ENCODE measurements at places on chromosomes 7 and 10.

DNA sequence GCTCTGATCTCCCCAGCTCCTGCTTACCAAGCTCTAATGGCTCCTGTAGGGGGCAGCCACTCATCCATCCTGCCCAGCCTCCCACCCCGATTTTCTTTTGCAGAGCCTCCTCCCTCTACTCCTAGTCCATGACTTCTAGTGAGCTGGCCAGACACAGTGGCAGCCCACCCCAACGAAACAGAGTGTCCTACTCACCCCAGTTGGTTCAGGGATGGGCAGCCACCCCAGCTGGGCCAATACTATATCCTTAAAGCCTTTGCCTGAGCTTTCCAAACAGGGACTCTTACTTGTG, 77.1 kb downstream of the GRID1 start:
- DNase-seq, result no peak

DNA sequence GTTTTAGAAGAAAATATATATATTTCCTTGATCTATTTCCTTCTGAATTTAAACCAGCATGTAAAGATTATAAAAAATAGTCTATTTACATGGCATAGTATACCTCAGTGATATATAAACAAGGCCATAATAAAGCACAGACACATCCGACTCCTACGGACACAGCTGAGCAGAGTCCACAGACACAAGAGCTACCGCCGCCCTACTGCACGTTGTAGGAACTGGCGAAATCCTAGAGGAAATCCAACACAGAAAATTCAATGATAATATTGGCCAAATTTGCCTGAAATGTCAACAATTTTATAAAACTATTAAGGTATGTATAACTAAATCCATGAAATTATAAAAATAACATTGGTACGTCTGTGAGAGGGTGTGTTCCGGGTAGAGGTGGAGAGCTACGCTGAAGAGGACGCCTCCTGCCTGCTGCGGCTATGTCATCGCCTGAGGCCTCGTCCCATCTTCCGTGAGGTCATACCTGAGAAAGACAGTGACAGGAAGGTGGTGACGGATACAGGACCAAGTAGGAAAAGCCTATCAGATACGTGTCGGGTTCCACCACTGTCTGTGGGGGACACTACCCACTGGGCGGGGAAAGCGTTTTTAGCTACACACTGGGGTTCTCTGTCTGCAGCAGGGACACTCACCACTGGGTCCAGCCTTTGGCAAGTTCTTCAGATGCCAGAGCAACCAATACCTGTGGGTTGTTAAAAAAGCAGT, 29.3 kb upstream of the NCAPG2 start:
- no peak for DNase-seq

GRCh38 chr10:69673521-69673920, 43.5 kb downstream of the FAM241B start:
- no peak for DNase-seq

- no peak for DNase-seq
Measured at GRCh38 chr10:125024497-125025234, 82.7 kb downstream of the ZRANB1 start.

- no peak for DNase-seq
Measured at GRCh38 chr10:21935439-21936023, 68.0 kb downstream of the DNAJC1 start.

DNA sequence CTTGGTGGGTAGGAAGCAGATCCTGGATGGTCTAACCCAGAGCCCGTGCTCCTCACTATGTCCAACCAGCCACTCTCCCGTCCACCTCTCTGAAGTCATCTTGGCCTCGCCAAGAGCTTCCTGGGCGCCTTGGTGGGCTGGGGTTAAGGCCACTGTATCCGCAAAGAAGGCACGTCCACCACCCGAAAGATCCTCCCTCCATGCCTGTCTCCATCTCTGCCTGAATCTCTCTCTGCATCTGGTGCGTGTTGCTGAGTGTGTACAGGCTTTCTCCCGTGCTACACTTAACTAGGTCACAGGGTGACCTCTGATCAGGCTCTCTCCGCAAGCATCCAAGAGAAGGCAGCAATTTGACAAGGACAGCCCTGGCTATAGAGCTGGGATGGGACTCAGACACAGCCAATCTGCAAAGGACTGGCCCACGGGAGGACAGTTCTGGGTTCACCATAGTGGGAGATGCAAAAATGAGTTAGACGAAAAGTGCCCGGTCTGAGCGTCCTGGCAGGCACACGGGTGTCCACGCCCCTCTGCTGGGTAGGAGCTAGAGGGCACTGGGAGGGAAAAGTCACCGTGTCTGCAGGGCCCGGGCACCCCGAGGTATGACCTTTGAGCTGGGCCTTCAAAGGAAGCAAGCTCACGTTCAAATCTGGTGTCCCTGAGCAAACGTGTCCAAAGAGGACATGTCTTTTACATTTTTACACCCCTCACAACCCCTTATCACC, 9.4 kb upstream of the RFC2 start:
- DNase-seq, result no peak

- no peak for DNase-seq
Measured at GRCh38 chr7:28018020-28018419, 162.6 kb downstream of the JAZF1 start.

DNA sequence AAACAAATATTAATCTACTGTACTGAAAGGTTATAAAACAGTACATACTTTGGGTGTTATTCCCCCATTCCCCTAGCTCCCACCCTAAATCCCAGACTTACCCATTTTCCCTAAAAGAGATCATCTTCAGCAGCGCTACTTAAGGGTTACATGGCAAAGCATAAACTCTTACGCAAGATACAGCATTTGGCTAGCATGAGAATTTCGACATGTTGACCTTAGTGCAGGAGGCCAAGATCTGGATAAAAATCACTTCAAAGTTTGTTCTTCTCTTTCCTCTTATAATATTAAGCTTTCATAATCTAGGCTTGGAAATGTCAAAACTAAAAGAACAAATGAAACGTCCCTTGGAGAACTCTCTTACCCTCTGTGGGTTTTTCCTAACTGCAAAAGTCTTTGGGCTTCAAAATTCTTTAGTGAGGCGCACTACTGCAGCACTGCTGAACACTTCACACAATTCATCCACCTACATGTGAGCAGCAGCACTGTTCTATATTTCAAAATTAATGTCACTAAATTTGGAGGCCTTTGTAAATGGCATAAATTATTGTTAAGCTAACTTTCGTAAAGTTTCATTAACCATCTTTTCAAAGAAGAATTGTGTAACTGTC, 59.5 kb upstream of the PDLIM1 start:
- no peak for DNase-seq

DNA sequence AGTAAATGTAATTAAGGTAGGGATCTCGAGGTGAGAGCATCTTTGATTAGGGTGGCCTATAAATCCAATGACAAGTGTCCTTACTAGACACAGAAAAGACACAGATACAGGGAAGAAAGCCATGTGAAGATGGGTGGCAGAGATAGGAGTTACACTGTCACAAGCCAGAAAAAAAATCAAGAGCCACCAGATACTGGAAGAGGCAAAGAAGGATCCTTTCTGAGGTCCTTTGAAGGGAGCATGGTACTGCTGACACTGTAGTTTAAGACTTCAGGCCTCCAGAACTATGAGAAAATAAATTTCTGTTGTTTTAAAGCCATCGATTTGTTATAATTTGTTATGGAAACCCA, 56.6 kb downstream of the MKLN1 start:
- DNase-seq, result no peak

GRCh38 chr7:116779216-116779615, 83.2 kb upstream of the CAPZA2 start:
- no peak for DNase-seq

DNA sequence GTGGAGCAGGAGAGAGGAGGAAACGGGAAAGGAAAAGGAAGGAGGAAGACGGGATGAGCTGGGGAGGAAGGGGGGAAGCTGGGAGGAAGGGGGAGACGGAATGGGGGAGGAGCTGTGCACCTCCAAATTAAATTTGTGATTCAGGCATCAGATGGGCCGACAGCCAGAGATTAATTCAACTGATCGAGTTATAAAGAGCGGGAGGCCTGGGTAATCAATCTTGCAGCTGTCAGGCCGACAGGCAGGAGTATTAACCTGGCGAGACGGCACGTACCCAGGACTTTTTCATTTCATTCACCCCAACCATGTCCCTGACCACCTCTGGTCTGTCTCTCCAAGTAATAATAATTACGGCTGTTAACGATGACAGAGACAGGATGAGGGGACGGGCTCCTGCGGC, 26.2 kb downstream of the KAZALD1 start:
- no peak for DNase-seq

DNA sequence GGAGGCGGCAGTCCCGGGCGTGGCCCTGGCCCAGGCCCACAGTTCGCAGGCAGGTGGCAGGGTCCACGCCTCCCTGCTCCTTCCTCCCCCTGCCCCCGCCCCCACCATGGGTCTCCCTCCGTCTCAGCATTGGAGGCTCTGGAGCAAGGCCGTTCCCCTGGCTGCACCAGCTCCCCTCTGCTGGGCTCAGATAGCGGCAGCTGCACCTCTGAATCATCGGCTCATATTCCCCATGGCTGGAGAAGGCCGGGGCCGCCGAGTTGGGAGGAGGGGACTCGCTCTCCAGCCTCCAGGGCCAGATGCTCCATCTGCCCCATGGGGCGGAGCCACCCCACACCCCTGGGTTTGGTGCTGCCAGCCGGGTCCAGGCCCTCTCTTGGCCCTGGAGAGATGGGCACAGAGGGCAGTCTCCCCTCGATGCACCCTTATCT, 145.0 kb downstream of the ELFN1 start:
- no peak for DNase-seq

DNA sequence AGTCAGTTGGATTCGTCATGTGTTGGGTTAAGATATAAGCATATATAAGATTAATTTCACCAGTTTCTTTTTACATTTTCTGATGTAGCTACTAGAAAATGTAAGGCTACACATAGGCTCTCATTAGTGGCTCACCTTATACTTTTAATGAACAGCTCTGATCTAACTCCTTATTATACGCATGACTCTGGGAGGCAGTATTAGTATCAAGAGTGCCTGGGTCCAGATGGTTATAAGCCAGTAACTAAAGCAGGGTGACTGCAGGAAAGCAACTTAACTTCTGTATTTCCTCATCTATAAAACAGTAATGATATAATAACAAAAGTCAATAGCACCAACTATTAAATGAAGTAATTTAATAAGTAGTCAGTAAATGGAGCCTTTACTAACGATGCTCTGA, 1.4 kb upstream of the ELMO1 start:
- no peak for DNase-seq

DNA sequence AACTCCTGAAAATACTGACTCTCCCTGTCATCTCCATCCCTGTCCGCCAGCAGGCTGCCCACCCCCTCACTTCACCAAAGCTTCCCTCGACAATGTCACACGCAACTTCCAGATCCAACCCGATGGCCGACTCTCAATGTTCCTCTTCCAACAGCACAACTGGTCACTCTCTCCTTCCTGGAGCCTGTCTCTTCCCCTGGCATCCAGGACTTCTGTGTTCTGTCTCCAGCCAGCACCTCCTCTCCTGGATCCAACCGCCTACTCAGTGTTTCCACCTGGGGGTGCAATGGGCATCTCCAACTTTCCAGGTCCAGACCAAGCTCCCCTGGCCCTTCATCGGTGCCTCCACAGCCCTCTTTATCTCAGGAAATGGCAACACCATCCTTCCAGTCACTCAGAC, 8.6 kb downstream of the CPA5 start:
- DNase-seq, result no peak

GRCh38 chr7:67432536-67433234, 436.1 kb downstream of the TYW1 start:
- DNase-seq, result no peak

DNA sequence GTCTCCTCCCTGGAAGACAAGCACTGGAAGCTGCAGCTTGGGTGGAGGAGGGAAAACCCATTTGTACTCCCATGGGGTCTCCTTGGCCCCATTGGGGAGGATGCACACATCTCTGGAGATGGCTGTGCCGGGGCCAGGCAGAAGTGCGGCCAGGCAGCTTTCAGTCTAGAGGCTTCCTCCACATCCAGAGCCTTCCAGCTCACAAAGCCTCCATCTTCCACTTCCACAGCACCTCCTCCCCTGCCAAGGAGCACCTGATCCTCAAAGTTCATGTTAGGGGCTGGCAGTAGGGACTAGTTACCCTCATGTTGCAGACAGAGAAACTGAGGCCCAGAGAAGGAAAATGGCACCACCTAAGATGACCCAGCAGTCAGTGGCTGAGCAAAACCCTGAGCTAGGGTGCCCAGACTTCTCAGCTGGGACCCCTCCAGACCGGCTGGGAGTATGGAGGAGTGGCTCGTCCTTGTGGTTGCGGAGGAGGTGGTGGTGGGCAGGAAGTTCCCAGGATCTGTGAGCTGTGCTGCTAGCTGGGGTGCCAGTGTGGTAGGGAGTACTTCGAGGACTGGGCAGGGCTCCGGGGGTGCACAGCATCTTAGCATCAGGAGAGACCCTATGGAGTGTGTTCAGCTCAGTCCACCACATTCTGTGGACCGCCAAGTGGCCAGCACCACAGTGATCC, 44.2 kb downstream of the ADCYAP1R1 start:
- no peak for DNase-seq

DNA sequence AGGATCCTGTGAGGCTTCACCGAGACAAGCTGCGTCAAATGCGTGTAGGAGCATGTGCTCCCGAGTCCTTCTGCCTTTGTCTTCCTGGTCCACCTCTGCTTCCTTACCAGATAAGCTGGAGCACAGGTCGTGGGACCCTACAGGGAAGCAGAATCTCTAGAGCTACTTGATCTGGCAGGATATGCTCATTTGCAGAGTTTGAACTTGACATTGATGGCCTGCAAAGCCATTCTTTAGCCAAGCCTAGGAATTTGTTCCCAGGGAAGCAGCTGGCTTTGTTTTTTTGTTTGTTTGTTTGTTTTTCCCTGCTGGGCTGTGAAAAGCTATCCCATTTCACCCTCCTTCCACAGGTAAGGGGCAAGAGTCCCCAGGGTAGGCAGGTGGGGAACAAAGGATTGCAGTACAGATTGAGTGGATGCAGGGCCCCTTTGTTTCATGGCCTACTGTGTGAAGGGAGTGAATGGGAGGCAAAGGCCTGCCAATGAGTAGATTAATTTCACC, 200.0 kb upstream of the BMPER start:
- DNase-seq, result no peak

GRCh38 chr10:50533296-50533695, 90.5 kb downstream of the SGMS1 start:
- no peak for DNase-seq

- DNase-seq, result peak; percentile 85
Measured at GRCh38 chr10:74011770-74012169, 13.9 kb downstream of the VCL start.

DNA sequence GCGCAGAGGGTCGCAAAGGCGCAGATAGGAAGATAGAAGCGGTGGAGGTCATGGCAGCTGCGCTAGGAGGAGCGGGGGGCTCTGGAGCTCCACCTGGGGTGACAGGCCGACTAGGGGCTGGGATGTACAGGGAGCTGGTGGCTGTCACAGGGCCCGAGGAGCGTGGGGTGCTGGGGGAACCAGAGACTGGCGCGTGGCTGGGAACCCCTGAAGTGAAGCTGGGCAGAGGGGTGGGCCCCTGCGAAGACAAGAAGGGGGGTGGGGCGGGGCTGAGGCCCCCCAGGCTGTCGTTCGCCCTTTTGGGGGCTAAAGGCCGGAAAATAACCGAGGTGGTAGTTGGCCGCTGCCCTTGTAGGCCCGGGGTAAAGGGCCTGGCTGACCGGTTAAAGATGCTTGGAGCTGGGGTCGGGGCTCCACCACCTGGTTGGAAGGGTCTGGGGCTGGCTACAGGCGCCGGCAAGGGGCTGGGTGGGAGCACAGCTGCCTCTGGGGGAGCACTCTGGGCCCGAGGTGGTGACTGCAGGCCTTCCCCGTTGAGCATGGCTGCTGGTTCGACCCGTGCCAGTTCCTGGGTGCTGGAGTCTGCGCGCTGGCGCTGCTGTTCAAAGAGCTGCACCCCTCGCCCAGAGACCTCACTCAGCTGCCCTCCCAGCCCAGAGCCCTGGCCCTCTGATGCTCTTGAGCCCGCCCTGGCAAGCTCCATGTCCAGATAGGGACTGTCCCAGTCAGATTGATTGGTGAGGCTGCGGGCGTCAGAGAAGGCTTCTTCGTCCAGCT, 6.8 kb upstream of the MYOZ1 start:
- no peak for DNase-seq

- DNase-seq, result no peak
Measured at GRCh38 chr10:14008740-14009080, 322.0 kb downstream of the FRMD4A start.
